ENCODE measurements at places on chromosomes 6 and 20. TPM values are rescaled to one million over a fixed set of nuclear protein-coding genes. Genes with fewer than 3 reads are reported as not detected.

DNA sequence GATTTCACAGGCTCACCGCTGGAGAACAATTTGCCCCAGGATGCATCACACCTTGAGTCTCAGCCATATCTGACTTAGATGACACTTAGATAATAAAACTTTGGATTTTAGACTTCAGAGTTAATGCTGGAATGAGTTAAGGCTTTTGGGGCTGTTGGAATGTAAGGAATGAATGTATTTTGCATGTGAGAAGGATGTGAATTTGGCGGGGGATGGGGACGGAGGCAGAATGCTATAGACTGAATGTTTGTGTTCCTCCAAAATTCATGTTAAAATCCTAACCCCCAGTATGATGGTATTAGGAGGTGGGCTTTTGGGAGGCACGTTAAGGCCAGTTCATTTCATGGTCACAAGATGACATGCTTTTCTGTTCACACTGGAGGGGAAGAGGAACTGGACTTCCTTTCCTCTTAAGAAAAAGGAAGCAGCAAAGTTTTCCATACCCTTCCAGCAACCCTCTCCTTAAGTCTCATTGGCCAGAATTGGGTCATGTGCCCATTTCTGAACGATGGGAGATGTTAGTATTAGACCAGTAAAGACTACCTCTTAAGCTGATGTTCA, 5.8 kb upstream of the SRXN1 start:
- DNase-seq, result no peak

- DNase-seq, result no peak
These were observed 206.1 kb upstream of the PRDM1 start for GRCh38 chr6:105880030-105880492.

The KCNB1 gene
- total RNA-seq, result 4.9 TPM

The MOG gene
- not detected for total RNA-seq

The TXLNB gene
- total RNA-seq, result 1.7 TPM

Data from sciatic nerve (tissue), 2 donors.